ENCODE measurements at places on chromosomes 1 and 21. TPM values are rescaled to one million over a fixed set of nuclear protein-coding genes. Genes with fewer than 3 reads are reported as not detected.

CGN gene
- 20.3 TPM for total RNA-seq

KCNC4 gene
- total RNA-seq = 8.6 TPM

FCGR1A gene
- total RNA-seq = not detected

SPRR2B gene
- total RNA-seq = not detected

- DNase-seq = no peak
Observed at GRCh38 chr1:119565131-119565772, 58.2 kb downstream of the HSD3B1 start.

DNA sequence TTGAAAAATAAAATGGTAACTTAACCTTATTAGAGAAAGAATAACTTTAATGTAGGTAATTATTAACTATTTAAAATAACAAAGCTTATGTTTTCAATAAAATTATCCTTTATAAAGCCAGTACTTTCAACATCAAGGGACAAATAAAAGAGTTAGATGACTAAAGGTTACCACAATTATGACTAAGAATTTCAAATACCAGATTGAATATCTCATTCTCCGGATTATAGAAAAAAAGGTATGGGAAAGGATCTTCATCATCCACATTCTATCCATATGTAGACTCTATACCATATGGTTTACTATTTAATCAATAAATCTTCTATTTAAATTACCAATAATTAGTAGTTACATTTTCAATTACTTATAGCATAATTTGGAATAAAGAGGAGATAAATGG, 62.8 kb downstream of the TOR3A start:
- DNase-seq = no peak
